Activated T-helper 1 cell treated with Interleukin-2 at 50 U/mL for 16 hours (primary cell): ENCODE measurements at places on chromosomes 11 and 22.

DNA sequence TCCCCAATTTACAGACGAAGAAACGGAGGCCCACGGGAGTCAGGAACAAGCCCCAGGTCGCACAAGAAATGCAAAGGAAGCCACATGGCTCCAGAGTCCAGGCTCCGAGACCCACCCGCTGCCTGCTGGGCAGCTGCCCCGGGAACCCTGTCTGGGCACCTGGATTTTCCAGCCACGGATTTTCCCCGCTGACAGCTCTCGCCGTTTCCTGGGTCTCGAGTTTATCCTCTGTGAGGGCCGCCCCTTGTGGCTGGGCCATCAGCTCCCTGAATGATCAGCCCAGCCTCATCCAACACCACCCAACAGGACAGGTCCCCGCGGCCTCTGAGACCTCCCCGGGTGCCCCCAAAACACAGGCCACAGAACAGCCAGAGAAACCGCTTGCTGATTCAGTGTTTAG is 189.7 kb downstream of the BRD1 start:
- no peak for DNase-seq

GRCh38 chr11:75667831-75668450 is 897 bp downstream of the MAP6 start:
- DNase-seq: no peak

GRCh38 chr11:68974421-68975194 is 6.2 kb downstream of the MRGPRD start:
- DNase-seq: no peak

GRCh38 chr11:117907276-117908108 is 21.7 kb downstream of the TMPRSS13 start:
- peak; percentile 28 for DNase-seq

- DNase-seq: no peak
Measured at GRCh38 chr11:124841201-124841600, 24.0 kb upstream of the ROBO3 start.

DNA sequence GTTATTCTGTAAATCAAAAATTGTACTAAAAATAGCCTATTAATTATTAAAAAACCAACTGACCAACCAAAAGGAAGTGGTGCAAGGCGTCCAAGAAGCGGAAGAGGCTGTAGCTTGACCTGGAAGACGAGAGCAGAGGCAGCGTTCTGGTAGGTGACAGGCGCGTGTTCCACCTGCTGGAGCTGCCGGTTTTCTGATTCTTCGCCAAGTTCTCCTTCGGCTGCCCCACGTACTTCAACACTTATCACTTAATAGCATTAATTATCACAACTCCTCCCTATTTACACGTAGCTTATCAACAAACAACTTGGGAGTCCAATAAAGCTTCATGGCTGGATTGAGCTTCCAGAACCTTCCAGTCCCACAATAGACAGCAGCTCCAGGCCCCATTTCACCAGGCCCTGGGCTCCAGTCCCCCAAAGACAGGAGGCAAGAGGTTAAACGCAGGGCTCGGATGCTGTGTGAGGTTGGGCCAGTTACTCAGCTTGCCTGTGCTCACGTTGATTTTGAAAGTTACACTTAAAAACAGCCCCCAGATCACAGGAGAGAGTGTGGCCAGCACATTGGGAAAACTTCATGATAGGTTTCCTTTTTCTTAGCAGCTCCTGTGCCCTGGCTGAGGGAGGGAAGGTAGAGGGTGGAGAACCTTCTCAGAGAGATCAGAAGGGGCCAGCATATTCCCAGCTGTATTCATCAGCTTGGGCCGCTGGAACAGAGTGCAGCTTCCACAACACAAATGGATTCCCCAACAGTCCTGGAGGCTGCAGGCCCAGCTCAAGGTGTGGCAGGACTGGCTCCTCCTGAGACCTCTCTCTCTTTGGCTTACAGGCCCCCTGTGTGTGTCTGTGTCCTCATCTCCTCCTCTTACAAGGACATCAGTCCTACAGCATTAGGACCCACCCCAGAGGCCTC is 54.2 kb upstream of the FGF3 start:
- no peak for DNase-seq

DNA sequence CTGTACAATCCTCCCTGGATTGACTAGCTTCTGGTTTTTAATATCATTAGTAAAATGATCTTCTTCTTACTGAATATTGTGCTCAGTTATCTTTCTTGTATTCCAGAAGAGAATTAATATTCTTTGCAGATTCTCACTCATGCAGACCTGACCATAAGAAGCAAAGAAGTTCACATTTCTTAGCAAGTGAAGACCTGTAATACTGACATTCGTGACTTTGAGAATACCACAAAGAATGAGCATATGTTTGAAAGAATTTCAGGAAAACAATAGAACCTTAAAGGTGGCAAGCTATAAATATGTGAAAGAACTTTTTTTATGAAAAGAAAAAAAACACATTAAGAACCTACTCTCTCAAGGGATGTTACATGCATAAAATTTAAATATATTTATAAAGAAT is 371.6 kb downstream of the JRKL start:
- no peak for DNase-seq

DNA sequence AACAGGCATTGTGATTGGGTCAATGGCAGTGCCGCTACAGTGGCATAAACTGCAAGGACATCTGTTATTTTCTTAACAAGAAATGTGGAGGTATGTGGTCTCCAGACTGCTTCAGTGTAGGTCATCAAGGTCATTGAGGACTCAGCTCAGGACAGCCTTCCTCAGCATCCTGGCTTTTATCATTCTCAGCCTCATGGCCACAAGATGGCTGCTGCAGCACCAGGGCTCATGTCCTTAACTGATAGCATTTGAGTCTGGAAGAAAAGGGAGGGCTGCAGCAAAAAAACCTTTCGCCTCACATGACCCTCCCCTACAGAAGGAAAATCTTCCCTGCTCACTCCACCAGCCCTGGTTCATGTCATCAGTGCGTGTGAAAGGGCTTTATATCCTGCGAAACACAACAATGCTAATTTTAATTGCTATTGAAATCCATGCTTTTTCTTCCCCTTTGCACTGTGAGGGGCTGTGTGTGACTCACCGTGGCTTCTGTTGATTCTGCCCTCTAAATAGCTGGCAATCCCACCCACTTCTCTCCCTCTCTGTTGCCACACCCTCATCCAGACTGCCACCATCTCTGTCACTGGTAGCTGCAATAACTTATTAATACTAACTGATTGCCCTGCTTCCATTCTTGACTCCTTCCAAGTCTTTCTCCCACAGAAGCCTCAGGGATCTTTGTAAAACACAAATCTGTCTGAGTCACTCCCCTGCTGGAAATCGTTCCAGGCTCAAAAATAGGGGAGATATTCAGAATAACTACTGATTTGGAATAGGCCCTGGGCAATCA is 43.8 kb downstream of the CHRDL2 start:
- DNase-seq: no peak

- no peak for DNase-seq
Measured at GRCh38 chr11:44728491-44728910, 1.7 kb downstream of the TSPAN18 start.

- no peak for DNase-seq
Measured at GRCh38 chr22:20155330-20156041, 4.6 kb upstream of the CCDC188 start.

- DNase-seq: peak; percentile 41
Measured at GRCh38 chr11:45105233-45105983, 41.0 kb upstream of the PRDM11 start.

DNA sequence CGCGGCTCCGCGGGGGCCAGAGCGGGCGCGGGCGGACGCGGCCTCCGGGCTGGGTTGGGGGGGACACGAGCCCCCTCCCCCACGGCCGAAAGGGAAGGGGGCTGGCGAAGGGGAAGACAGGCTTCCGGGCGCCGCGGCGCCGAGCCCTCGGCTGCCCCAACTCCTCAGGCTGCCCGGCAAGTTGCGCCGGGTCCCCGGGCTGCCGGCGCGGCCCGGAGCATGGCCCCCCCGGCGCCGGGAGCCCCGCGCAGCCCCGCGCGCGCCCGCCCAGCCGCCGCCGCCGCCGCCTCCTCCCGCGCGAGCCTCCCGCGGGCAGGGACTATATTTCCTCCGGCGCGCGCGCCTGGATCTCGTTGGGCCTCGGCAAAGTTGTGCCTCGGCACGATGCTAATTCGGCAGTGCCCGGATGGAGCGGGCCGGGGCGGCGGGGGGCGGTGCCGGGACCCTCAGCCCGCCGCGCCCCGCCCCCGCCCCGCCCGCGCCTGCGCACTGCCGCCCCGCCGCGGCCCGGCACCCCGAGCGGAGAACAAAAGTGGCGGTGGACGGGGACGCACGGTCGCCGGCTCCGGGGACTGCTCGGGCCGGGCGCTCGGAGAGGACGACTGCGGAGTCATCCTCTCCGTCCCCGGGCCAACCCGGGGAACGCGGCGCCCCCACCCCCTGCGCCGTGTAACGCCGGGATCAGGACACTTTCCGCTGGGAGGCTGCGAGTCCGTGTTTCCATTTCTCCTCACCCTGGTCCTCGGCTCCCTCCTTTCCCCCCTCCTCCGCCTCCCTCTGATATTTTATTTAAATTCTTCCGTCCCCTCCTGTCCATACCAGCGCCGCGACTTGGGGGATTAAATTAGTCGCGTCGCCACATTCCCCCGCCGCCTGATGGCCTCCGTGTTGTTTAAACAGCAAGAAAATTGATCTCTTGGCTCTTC is at the start of gene PHF21B:
Gene PHF21B (minus strand): TSS at position 400 of the 926 bp plus-strand sequence. CDS start 456 bp downstream, outside the sequence.
- DNase-seq: no peak
